ENCODE measurements at places on chromosomes 4 and X.

- peak; percentile 42 for DNase-seq
These were observed 52.9 kb upstream of the HPF1 start for GRCh38 chr4:169810325-169811323.

DNA sequence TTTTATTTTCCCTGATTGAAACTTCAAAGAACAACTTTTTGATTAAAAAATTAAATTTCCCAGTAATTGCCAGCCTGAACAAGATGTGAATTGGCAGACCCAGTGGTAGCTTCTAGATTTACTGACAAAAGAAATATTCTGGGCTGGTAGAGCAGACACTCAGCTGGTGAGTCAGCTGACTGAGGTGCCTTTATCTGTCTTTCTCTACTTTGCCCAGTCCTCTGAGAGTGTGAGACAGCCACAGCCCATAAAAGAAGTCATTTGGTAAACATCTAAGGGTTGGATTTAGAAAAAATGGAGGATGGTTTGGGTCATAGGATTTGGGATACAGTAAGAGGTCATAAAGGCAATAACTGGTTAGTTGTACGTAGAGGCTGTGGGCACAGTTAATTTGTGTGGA lies 54.5 kb downstream of the CCSER1 start:
- DNase-seq: no peak

GRCh38 chr4:22348410-22348809 lies 167.5 kb downstream of the ADGRA3 start:
- no peak for DNase-seq

GRCh38 chr4:86156531-86156930 lies 203.3 kb downstream of the MAPK10 start:
- no peak for DNase-seq

- no peak for DNase-seq
These were observed 911.8 kb downstream of the CENPC start for GRCh38 chr4:66633477-66633876.

DNA sequence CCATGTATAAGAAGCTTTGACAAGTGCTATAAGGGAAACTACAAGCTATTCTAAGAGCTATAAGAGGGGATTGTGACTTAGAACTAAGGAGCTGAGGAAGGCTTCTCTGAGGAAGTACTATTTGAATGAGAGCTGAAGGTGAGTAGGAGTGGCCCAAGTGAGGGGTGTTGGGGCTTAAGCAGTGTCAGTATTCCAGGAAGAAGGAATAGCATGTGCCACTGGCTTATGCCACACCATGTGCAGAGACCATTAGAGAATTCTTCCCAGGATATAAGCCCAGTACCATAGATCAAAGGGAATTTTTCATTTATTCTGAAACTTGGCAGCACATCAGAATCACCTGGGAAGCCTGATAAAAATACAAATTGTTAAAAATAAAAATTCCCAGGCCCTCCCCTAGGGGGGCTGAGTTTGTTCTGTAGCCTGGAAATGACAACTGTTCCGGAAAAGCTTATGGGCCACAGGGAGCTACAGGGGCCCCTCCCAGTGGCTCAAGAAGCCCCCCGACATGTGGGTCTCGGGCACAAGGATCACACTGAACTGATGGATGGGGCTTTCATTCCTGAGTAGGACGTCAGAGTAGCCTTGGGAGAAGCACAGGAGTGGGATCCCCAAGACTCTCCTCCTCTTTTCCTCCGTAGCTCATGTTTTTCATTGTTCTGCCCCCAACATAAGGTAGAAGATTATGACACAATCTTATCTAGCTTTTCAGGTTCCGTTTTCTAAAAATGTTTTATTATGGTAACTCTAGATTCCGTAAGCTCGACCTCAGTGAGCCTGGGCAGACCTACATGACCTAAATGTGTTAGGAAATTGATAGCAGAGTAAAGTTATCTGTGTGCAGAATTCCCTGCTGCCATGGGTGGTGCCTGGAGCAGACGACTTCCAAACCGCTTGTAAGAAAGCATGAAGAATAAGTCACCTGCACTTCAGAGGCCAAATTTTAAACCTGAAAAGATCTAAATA lies 119.3 kb downstream of the AFF1 start:
- no peak for DNase-seq

DNA sequence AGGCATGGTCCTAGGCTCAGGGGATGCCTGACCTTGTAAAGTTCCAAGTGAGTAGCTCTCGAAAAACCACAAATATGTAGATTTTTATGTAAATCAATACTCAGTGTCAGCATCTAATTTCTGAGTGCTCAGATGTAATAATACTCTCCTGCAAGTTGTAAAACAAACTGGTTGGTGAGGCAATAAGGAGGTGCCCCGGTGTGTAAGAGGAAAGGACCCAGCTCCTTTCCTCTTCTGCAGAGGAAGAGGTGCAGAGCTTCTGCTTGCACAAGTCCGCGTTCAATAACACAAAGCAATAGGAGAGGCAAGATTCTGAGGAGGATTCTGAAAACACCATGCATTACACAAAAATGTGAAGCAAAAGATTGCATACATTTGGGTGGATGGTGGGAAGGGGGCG lies 43.6 kb upstream of the ENPP6 start:
- DNase-seq: no peak

DNA sequence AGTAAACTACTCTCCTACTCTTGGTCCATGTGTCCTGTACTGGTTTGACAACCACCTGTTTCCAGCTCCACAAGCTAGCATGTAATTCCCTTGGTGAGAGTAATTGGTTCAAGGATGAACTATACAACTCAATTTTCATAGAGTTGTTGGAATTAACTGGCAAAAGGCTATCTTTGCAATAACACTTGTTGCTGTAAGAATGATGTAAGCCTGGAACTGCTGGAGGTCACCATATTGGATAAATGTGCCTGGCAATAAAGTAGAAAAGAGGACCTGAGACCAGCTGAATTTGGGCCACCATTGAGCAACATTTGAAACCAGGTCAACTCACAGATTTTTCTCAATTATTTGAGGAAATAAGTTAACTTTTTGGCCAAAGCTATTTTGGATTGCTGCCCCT lies 175.5 kb downstream of the CAMK2D start:
- DNase-seq: no peak

DNA sequence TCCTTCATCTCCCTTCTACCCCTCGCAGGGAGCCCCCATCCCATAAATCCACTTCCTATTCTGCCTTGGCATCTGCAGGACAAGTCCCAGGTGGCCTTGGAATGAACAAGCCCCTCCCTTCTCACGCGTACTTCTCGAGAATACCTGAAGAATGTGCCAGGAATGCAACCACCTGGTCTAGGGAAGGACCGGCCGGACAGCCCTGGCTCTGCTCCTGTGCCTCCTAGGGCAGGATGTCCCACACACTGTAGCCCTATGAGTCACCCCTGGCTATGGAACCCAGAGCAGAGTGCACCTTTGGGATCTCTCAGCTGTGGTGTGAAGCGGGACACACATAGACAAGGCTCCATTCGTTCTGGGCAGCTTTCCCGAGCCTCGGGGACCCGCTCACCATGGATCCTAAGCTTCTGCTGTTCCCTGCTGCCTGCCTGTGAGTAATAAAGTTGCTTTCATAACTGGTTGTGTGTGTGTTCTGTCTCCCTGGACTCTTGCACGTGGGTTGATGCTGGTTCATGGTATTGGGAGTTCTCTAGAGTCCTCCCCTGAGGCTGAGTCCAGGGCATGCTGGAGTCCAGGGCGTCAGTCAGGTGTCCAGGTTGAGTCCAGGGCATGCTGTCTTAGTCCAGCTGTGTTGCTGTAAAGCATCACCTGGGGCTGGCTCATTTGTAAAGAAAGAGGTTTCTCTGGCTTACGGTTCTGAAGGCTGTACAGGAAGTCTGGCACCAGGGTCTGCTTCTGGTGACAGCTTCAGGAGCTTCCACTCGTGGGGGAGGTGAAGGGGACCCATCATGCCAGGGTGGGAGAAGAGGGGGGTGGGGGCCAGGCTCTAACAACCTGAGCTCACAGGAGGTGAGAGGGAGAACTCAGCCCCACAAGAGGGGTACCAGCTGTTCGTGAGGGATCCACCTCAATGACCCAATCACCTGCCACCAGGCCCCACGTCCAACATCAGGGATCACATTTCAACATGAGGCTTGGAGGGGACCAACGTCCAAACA lies 7.4 kb upstream of the PDE6B start:
- DNase-seq: no peak

DNA sequence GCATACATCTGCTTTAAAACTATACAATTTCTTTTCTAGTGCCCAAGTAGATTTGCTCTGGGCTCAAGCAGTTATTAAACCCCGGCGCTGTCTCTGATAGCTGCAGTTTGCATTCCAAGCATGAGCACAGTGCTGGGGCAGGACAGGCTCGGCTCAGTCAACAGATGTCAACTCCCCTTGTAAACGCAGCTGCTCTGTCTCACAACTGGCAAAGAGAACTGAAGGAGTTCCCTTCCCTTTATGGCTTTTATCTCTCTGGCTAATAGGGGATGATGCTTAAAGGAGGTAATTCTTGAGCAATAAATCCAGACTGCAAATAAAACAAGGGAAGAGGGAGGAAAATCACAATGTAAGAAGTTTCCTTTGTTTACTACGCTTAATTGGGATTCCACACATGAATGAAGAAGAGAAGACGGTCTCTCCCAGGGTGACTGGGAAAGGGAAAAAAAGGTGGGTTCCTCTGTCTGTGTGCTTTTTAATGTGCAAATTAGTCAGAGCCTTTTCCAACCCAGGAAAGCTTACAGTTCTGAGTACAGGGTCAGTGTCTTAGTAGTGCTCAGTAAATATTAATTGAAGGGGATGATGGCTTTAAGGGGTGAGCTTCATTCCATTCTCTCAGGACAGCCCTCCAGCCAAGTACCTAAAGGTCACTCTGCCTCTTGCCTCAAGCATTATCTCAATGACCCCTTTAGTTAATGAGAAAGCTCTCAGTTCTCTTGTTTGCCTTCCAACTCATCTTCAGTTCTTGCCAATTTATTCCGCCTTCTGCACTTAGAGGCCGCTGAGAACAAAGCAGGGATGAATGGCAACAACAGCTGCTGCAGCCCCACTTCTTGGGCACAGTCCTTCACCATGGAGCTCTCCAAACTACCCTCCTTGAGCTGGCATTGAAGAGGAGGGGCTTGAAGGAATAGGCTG lies 155.7 kb upstream of the JADE1 start:
- DNase-seq: peak; percentile 45

DNA sequence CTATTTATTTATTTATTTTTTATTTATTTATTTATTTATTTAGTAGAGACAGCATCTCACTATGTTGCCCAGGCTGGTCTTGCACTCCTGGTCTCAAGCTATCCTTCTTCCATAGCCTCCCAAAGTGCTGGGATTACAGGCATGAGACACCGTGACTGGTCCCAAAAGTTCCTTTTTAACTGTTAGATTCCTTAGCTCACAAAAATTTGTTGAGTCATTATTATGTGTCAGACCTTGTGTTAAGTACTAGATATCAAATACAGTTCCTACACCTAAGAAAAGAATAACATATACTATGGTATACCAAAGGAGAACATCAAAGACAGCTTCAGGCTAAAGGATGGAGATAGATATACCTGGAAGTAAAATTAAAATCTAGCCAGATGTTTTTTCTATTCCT lies 11.6 kb downstream of the FGA start:
- DNase-seq: no peak

DNA sequence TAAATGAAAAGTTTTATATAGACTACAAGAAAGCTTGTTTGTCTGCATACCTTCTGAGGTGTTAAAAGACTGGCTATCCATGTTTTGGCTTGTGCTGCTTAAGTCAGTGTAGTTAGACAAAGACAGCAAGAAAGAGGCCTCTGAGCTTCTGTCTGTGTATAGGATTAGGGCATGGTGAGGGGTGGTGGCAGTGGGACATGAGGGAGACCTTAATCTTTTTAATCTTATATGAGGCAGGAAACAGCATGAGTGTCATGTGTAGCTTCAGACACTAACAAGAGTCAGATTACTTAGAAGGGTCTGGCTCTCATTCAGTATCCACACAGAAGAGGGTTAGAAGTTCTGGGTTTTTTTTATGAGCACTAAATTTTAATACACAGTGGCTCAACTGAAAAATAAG lies 213.3 kb downstream of the GABRG1 start:
- no peak for DNase-seq

- DNase-seq: no peak
These were observed 17.3 kb downstream of the LRPAP1 start for GRCh38 chr4:3514806-3515501.

DNA sequence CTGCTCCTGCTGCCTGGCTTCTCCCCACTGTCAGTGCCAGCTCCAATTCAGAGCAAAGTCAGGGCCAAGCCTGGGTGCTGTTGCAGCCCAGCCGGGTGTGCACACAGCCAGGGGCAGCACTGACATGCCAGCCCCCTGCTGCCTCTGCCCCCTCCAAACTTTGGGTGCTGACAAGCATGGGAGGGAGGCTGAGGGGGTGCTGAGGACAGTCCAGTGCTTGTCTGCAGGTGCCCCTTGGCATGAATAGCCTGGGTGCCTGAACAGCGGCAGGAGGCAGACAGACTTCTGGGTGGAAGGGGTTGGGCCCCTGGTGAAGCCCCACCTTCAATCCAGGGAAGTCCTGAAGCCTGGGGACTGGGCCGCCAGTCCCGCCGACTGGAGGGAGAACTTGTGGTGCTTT lies 31.2 kb upstream of the PAGE1 start:
- no peak for DNase-seq

DNA sequence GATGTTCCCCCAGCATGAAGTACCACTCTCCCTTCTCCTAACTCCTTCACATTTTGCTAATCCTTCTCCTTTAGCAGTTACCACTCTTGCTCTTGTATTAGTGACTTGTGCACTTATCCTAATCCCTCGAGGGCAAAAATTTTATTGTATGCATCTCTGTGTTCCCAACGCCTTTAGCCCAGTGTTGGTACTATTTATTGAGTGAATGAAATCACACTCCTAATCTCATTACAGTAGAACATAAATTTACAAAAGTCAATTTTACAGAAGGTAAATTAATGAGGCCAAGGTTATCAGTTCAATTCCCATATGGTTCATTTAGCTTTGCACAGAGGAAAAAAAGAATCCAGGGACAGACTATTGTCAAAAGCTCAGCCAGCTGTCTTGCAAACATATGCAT lies 178.4 kb downstream of the NR3C2 start:
- DNase-seq: no peak

DNA sequence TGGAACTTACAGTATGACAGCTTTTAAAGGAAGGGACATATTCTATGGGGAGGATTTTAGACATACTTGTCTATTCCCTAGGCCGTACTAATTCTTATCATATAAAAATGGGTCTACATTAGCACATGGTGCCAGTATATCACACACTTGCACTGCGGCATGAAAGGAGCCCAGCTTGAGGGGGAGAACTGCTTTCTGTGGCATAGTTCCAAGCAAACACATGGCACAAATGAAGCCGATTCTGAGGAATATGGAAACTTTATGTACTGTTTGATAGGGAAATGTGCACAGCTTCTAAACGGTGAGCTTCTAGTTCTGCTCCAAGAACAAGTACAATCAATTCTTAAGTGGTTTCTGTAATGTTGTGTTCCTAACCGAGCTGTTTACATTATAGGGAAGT lies 675.6 kb upstream of the FTHL17 start:
- DNase-seq: no peak

GRCh38 chrX:85499400-85499799 lies 119.9 kb upstream of the POF1B start:
- DNase-seq: no peak

GRCh38 chrX:78384486-78384885 lies 57.1 kb upstream of the CYSLTR1 start:
- no peak for DNase-seq

GRCh38 chr4:139137763-139138162 lies 39.3 kb downstream of the ELF2 start:
- no peak for DNase-seq

- DNase-seq: no peak
These were observed 413.8 kb downstream of the FAT4 start for GRCh38 chr4:125728568-125728967.

Measured in mucosa of gallbladder (tissue), 1 donor.